ENCODE measurements at places on chromosomes 7 and 10. TPM values are rescaled to one million over a fixed set of nuclear protein-coding genes. Genes with fewer than 3 reads are reported as not detected.

Gene AFAP1L2
- 5.3 TPM for total RNA-seq

DNA sequence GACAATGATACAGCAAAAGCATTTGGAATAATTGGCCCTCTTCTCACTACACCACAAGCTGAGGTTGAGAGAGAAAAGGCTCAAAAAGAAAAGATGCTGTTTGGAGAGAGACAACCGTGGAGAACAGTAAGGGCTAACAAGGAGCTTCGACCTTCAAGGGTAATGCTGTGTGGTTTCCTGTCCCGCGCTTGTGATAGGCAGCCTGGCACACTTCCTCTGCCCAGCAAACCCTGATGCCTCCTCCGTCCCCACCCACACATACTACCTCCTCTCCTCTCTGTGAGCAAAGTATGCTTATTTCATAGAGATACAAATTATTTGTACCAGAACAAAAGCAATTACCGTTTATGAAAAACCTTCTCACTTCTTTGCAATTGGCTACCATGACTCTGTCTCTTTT lies 755.4 kb downstream of the KCNMA1 start:
- H3K36me3 ChIP-seq, result no peaks in the 10 kb centered on the region
- H3K27me3 ChIP-seq, result no peaks in the 10 kb centered on the region
- peak; percentile 47 for DNase-seq
- H3K27ac ChIP-seq, result no peak overlapping the region
- H3K4me1 ChIP-seq, result no peaks in the 10 kb centered on the region

DNA sequence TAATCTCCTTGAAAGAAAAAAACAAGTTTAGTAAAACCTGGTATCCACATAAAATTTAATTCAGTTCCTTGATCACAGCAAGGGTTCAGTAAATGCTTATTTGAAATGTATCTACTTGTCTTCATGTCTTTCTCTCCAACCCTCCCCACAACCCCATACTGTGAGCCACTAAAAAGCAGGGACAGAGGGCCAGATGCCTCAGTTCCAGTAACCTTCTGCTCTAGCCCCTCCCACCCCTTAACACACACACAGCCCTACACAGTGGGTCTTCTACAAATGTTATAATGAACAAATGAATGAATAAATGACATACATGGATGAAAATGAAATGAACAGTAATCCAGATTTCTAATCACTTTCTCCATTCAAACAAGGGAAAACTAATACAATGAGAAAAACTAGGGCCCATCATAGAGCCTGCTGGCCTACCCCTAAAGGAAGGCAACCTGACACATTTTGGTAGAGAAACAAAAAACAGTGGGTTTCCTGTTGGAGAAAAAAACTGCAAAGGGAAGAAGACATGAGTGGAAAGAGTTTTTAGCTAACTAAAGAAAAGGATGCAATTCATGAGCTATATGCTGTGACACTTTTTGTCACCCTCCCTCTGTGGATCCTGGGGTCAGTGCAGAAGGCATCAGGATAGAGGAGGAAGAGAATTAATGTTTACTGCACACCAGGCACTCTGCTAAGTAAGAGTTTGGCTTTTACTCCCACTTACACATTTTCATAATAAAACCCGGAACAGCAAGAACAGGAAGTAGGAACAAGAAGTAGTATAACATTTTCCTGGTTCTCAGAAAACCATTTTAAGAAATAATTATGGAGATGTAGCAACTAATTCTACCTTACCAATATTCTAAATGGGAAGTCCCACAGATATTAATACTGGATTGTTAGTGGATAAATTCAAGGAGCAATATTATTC lies 38.1 kb downstream of the ELMO1 start:
- H3K27ac ChIP-seq, result no peak overlapping the region
- H3K4me3 ChIP-seq, result no peak overlapping the region
- no peaks in the 10 kb centered on the region for H3K36me3 ChIP-seq
- H3K27me3 ChIP-seq, result no peaks in the 10 kb centered on the region
- DNase-seq, result no peak

GRCh38 chr10:107474650-107475049 lies 310.1 kb upstream of the SORCS1 start:
- H3K27ac ChIP-seq, result no peak overlapping the region
- no peaks in the 10 kb centered on the region for H3K27me3 ChIP-seq
- H3K4me3 ChIP-seq, result no peak overlapping the region
- no peaks in the 10 kb centered on the region for H3K36me3 ChIP-seq
- H3K4me1 ChIP-seq, result no peaks in the 10 kb centered on the region

DNA sequence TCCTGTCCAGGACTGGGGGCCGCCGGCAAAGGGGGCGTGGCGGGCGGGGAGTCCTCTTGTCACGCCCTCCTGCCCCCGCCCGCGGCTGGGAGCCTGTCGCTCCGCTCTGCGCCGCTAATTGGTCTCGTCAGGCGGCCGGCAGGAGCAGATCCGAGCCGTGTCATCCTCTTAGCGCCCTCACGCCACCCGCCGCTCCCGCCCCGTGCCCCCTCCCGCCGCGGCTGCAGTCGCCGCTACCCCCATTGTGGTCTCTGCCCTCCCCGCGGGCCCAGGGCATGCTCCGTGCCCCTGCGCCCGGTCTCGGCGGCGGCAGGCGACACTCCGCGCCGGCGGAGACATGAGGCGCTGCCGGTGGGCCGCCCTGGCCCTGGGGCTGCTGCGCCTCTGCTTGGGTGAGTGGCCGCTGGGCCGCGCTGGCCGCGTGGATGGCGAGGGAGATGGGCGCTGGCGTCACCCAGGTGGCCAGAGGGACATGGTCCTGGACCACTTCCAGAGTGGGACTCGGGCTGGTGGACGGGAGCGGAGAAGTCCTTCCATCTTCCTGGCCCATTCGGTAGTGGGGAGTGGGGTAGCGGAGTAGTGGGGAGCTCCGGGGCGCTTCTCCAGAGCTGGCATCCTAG lies at the start of gene CDHR1:
TSS of gene CDHR1 (plus strand) at position 114 of the 620 bp plus-strand sequence. CDS start at position 338, 224 bp downstream.
- H3K27ac ChIP-seq, result no peak within 1 kb of the TSS
- no peaks in the 10 kb centered on the region for H3K36me3 ChIP-seq
- peaks cover 13% of the 10 kb centered on the region for H3K4me1 ChIP-seq
- peak within 1 kb of the TSS; percentile 50 for H3K4me3 ChIP-seq
- no peak for DNase-seq

Measured in lower lobe of right lung (tissue), 2 donors.